ENCODE measurements at places on chromosomes 6 and 20. TPM values are rescaled to one million over a fixed set of nuclear protein-coding genes. Genes with fewer than 3 reads are reported as not detected.

Gene ANKEF1
- 5.2 TPM for total RNA-seq

Gene CD164
- total RNA-seq: 115 TPM

Gene AKIRIN2
- 22.6 TPM for total RNA-seq

Gene CHRNA4
- not detected for total RNA-seq

Gene SLC22A7
- not detected for total RNA-seq

Gene MTHFD1L
- 52.0 TPM for total RNA-seq

Gene WRNIP1
- 47.9 TPM for total RNA-seq

Gene EFCAB8
- under 0.01 TPM for total RNA-seq

Gene SLC22A3
- 8.6 TPM for total RNA-seq

Gene SLC17A3
- total RNA-seq: not detected

Gene PAX1
- total RNA-seq: not detected

Gene IYD
- total RNA-seq: not detected

Gene TEAD3
- total RNA-seq: 5.3 TPM

Gene CLVS2
- not detected for total RNA-seq

Gene FRK
- 1.3 TPM for total RNA-seq
